ENCODE measurements at places on chromosomes 2 and 18.

GRCh38 chr2:55805686-55806085 is 112.0 kb upstream of the PNPT1 start:
- no peak for DNase-seq

GRCh38 chr2:108630567-108631405 is 88.5 kb upstream of the RANBP2 start:
- no peak for DNase-seq

- no peak for DNase-seq
Observed at GRCh38 chr2:28665041-28665704, 86.5 kb upstream of the PPP1CB start.

DNA sequence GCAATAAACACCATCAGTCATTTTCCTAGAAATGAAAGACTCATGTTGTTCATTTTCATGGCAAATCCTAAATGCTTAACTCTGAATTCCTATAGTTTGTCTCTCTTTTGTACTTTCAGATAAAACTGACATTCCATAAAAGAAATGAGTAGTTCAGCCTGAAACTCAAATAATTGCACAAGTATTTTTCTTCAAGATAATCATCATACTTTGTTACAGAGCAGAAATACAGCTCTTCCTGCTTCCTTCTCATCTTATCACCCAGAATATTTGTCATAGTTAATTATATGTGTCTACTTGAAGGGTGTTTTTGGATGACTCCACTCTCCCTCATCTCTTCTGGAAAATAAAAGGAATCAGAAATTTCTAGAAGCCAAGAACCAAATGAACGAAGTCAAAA is 141.1 kb downstream of the HNMT start:
- DNase-seq: no peak

DNA sequence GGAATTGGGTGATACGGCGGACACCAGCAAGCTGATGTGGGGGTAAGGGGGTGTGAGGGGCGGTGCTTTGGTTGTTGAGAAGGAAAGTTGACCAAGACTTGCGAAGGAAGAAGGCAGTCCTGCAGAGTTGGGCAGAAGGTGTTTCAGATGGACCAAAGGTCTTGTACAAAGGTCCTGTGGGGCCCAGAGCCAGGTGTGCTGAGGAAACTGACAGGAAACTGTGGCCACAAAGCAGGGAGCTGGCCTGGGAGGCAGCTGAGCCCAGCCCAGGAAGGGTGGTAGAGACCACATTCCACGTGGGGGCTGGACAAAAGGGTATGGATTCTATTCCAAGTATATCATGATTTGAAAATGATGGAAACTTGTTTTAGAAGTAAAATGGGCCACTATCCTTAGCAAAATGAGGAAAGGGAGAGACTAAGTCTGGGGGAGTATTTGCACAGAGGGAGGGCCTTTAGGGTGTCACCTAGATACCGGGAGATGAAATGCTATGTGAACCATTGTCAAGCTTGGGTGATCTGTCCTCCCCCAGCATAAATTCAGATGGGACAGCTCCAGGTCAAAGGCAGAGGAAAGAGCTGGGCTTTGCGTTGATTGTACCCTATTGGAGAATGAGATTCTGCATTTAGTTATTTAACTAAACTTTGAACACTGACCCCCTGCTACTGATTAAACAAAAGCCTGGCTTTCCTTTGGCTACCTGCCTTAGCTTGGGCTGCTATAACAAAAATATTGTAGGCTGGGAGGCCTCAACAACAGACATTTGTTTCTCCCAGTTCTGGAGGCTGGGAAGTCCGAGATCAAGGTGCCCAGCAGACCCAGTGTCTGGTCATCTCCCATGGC is 4.3 kb upstream of the EDAR start:
- DNase-seq: no peak
